ENCODE measurements at places on chromosomes 7 and 10.

- DNase-seq = no peak
Measured at GRCh38 chr7:54249686-54250085, 292.5 kb upstream of the VSTM2A start.

DNA sequence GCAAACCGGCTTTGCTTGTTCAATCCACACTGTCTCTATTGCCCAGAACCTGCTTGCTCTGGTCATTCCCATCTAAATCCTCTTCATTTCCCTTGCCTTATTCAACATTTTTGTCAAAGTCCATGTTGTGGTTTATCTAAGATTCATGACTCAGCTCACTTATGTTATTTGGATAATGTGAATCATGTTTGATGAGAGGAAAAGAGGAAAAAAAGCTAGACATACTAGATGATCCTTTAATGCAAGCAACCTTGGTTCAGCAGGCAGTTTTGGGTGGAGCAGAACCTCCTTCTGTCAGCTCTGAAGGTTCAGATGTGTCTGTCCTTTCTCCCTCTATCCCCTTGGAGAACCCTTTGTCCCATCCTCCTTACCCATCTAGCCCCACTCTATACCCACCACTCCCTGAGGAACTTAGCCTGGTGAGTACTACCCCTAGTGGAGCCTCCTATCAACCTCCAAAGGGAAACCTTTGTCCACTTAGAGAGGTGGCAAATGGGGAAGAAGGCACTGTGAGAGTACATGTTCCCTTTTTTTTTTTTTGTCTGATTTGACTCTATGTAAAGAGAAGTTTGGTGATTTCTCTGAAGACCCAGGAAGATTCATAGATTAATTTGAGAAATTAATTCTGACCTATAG lies 2.1 kb upstream of the SAMD9L start:
- DNase-seq = no peak

DNA sequence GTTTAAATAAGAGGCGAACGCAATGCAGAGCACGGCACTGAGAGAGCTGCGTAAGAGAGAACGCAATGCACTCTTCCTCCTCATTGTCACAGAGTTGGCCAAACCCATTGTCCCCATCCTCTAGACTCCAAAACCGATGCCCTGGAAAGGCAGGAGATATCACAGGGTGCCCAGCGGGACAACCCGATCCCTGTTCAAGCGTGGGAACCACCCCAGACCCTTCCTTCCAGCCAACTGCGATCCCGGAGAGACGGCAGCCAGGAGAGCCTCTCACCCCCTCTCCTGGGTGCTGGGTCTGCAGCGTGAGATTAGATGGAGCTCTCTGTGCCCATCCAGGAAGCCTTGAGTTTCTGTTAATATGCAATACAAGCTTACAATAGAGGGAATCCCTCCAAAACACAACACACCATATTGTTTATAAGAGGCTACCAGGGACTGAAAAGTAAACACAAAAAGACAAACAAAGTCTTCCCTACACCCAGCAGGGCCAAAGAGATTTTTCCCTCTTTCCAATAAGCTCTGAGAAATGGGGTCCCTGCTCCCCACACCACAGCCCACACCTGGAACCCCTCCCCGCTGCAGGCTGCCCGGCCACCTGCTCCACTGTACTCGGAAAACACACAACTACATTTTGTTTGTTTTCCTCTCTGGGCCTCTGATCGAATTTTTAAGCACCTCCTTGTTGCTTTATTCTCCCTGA lies 187.6 kb downstream of the ADARB2 start:
- DNase-seq = no peak

DNA sequence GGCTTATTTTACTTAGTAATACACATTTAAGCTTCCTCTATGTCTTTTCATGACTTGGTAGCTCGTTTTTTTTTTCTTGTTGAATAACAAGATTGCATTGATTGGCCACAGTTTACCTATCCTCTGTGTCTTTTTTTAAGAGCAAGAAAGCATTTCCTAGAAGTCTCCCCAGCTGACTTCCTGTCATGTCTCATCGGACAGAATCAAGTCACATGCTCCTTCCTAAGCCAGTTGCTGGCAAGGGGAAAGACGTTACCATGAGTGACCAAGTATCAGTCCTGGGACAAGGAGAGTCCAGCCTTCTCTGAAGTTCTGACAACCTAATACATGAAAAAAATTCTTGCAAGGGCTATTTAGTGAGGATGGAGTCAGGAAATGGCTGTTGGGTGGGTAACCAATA lies 24.9 kb upstream of the SFRP5 start:
- peak; percentile 35 for DNase-seq

GRCh38 chr10:44668336-44668735 lies 242.8 kb upstream of the TMEM72 start:
- no peak for DNase-seq

- DNase-seq = peak; percentile 72
Measured at GRCh38 chr10:71817831-71818655, 33.0 kb downstream of the PSAP start.

GRCh38 chr10:122571892-122572291 lies 11.3 kb downstream of the DMBT1 start:
- no peak for DNase-seq

- DNase-seq = no peak
Measured at GRCh38 chr10:12909836-12910185, 91.7 kb downstream of the CCDC3 start.

DNA sequence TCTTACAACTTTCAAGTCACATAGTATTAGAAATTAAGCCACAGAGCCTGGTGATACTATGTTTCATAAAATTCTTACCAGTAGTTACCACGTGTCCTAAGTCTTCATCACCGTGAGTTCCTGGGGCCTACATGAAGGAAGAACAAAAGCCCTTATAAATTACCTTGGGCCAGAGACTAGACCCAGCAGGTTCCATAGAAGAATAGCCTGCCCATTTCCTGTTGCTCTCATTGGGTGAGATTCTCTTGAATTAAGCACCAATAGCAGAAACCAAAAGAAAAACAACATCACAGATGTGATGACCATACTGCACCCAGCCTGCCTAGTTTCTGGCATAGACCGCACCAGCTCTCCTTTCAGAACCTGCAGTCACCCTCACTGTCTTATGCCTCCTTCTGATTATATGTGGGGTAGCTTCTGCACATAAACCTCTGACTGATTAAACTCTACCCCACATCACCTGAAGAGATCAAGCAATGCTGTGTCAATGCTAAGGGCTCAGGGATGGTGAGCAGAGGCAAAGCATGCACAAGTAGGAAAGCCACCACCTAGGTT lies 18.0 kb upstream of the SEM1 start:
- DNase-seq = no peak

- DNase-seq = peak; percentile 83
Measured at GRCh38 chr10:119502209-119502608, 40.3 kb downstream of the RGS10 start.

- DNase-seq = no peak
Measured at GRCh38 chr7:39130274-39130673, 152.6 kb downstream of the POU6F2 start.
